ENCODE measurements at places on chromosomes 5 and 9.

DNA sequence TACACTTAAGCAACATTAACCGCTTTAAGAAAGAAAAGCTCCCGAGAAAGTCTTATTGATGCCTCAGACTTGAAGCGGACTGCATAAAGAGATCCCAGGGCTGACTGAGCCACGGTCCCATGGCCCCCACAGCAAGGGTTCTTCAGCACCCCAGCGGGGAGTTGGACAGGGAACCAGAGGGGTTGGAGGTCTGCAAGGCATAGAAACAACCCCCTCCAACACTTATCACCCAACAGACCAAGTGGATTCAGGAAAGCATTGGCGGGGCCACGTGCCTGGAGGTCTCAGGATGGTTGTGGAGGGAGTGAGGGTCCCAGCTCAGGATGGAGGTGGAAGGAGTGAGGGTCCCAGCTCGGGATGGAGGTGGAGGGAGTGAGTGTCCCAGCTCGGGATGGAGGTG is 143.7 kb upstream of the IRX2 start:
- no peak for ATAC-seq

DNA sequence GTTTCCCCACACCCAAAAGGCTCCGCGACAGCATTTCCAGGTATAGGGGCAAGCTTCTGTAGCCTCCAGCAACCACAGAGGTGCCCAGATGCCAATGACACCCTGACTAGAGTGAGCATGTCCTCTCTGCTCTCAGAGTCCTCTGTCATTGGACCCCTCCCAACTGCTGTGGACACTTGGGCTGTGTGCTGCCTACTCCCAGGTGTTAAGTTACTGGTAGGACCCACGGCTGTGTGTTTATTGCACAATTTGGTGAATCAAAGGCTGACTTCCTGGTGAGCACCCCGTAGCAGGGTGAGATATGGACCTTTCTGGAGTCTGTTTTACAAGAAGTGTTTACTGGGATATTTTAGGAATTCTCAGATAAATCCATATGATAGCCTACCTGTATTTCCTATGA is 36.0 kb downstream of the SH3GL2 start:
- no peak for ATAC-seq

- no peak for ATAC-seq
Observed at GRCh38 chr5:170113522-170113900, 7.8 kb downstream of the FOXI1 start.

GRCh38 chr5:159850160-159850559 is 66.1 kb upstream of the ADRA1B start:
- no peak for ATAC-seq

DNA sequence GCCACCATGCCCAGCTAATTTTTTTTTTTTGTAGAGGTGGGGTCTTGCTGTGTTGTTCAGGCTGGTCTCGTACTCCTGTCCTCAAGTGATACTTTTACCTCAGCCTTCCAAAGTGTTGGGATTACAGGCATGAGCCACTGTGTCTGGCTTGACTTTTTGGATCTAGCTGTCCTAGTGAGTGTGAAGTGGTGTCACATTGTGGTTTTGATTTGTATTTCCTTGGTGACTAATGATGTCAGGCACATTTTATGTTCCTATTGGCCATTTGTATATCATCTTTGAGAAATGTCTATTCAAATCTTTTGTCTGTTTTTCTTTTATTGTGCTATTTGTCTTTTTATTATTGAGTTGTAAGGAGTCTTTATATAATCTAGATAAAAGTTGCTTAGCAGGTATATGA is 53.5 kb upstream of the MCCC2 start:
- no peak for ATAC-seq
